GM12878 (cell line): ENCODE measurements at places on chromosomes 3 and 15. TPM values are rescaled to one million over a fixed set of nuclear protein-coding genes. Genes with fewer than 3 reads are reported as not detected.

FSIP1 gene
- 0.36 and 0.43 TPM in 2 replicates for total RNA-seq

CLDN18 gene
- total RNA-seq: 0.26 and 0.32 TPM in 2 replicates

PLIN1 gene
- 0.08 TPM in 1 of 2 replicates, not detected in the other for total RNA-seq

ADGRG7 gene
- total RNA-seq: 0.21 TPM in 1 of 2 replicates, not detected in the other

STXBP5L gene
- total RNA-seq: not detected in 2 replicates

TGM4 gene
- total RNA-seq: not detected in 2 replicates

SCG5 gene
- total RNA-seq: 0.53 and 0.62 TPM in 2 replicates

ZNF662 gene
- total RNA-seq: 0.05 TPM in 1 of 2 replicates, not detected in the other

ATP10A gene
- 1.1 and 1.5 TPM in 2 replicates for total RNA-seq

- H3K36me3 ChIP-seq: no peaks in the 10 kb centered on the region
- peaks cover 29% of the 10 kb centered on the region for H3K4me1 ChIP-seq
- no peak overlapping the region for H3K27ac ChIP-seq
- H3K27me3 ChIP-seq: no peaks in the 10 kb centered on the region
These were observed 102.4 kb upstream of the RASGRP1 start for GRCh38 chr15:38666865-38667510.

DNA sequence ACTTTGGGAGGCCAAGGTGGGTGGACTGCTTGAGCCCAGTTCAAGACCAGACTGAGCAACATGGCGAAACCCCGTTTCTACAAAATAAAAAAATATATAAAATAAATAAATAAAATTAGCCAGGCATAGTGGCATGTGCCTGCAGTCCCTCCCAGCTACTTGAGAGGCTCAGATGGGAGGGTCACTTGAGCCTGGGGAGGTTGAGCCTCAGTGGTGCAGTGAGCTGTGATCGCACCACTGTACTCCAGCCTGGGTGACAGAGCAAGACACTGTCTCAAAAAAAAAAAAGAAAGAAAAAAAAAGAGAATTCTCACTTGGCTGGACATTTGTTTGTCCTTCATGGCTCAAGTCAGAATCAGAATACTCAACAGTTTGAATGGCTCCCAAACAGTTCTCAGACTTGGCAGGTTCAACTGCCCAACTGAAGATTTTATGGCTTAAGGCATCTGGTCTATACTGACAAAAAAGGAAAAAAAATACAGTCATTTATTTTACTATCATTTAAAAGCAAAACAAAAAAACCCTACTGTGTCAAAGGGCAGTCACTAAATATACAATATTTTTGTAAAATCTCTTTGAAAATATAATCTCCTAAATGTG is 106.6 kb downstream of the FBXL22 start:
- no peaks in the 10 kb centered on the region for H3K27me3 ChIP-seq
- H3K36me3 ChIP-seq: no peaks in the 10 kb centered on the region; the same call in 1 of the 2 replicates
- no peak overlapping the region for H3K27ac ChIP-seq
- no peak overlapping the region for H3K4me3 ChIP-seq

GRCh38 chr15:72269739-72270138 is 2.6 kb downstream of the PARP6 start:
- H3K4me3 ChIP-seq: no peak overlapping the region
- H3K36me3 ChIP-seq: no peaks in the 10 kb centered on the region; the same call in none of the 2 replicates
- H3K27ac ChIP-seq: no peak overlapping the region
- DNase-seq: no peak

GRCh38 chr15:61084944-61085367 is 144.1 kb downstream of the RORA start:
- H3K4me1 ChIP-seq: peaks cover 4% of the 10 kb centered on the region
- no peak for DNase-seq

GRCh38 chr3:174821477-174821876 is 37.7 kb upstream of the NAALADL2 start:
- H3K27me3 ChIP-seq: no peaks in the 10 kb centered on the region
- no peaks in the 10 kb centered on the region for H3K4me1 ChIP-seq
- no peak overlapping the region for H3K4me3 ChIP-seq

DNA sequence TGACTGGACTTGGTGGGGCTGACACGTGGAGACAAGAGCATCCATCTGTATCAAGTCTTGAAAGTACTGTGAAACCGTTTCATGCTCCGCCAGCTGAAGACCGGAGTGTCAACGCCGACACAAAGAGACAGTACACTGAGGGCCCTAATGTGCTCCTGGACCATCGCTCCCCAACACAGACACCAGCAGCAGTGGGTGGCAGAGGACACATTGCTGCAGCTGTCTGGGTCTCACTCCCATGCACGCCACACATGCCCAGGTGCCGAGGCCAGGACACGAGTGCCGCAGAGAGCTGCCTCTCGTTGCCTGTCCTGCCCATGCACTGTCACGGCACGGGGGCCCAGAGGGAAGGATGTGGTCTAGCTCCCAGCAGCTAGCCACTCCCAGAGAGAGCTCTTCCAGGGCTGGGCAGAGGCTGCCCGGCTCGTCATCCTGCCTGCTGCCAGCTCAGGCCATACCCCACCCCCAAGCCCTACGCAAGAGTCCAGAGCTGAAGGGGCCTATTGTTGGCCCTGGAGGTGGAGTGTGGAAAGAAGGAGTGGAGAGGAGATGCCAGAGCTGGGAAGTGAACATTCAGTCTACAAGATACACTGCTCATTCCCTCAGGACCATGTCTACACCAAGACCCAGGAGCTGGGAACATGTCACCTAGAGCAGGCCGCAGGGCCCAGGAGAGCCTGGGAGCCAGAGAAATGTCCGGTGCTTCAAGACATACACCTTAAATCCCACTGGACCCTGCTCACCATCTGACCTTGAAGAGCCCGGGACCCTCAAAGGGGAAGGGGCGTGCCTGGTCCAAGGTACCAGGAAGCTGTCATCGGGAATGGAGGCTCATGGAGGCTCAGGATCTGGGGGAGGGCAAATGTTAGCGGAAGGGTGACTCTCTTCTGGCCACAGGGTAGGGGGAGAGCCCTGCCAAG is 7.7 kb downstream of the TNK2 start:
- H3K27me3 ChIP-seq: no peaks in the 10 kb centered on the region
- DNase-seq: no peak
- peak overlapping the region; percentile 45; the same call in 1 of the 2 replicates for H3K4me3 ChIP-seq
- H3K36me3 ChIP-seq: no peaks in the 10 kb centered on the region
- H3K27ac ChIP-seq: peak overlapping the region; percentile 63

- H3K4me1 ChIP-seq: no peaks in the 10 kb centered on the region
- DNase-seq: no peak
- no peak overlapping the region for H3K4me3 ChIP-seq
- no peaks in the 10 kb centered on the region for H3K36me3 ChIP-seq
These were observed 113.4 kb downstream of the ZNF280D start for GRCh38 chr15:56619887-56620286.
